ENCODE measurements at places on chromosomes 12 and 14.
A peak's percentile ranks its signal among the peaks of the same experiment; 100 is the strongest.

- peaks cover 8% of the 10 kb centered on the region for H3K4me1 ChIP-seq
- DNase-seq = no peak
- H3K4me3 ChIP-seq = no peak overlapping the region
- no peaks in the 10 kb centered on the region for H3K36me3 ChIP-seq
These were observed 85.3 kb downstream of the SAMD4A start for GRCh38 chr14:54652188-54652587.

- H3K36me3 ChIP-seq = no peaks in the 10 kb centered on the region
- H3K4me1 ChIP-seq = no peaks in the 10 kb centered on the region
- H3K27me3 ChIP-seq = peaks cover 5% of the 10 kb centered on the region
- no peak for DNase-seq
These were observed 60.2 kb upstream of the FERMT2 start for GRCh38 chr14:53011053-53011462.

DNA sequence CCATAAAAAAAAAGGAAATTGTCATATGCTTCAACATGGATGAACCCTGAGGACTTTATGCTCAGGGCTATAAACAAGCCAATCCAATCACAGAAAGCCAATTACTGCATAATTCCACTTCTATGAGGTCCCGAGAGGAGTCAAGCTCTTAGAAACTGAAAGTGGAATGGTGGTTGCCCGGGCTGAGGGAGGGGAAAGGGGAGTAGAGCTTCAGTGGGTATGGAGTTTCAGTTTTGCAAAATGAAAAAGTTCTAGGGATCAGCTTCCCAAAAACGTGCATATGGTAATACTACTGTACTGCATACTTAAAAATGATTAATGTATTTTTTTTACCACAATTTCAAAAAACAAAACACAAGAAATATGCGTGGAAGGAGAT, 52.0 kb downstream of the RNF34 start:
- no peak overlapping the region for H3K27ac ChIP-seq
- H3K4me3 ChIP-seq = no peak overlapping the region
- DNase-seq = no peak
- no peaks in the 10 kb centered on the region for H3K27me3 ChIP-seq
- H3K36me3 ChIP-seq = peaks cover 7% of the 10 kb centered on the region
- H3K4me1 ChIP-seq = peaks cover 11% of the 10 kb centered on the region

DNA sequence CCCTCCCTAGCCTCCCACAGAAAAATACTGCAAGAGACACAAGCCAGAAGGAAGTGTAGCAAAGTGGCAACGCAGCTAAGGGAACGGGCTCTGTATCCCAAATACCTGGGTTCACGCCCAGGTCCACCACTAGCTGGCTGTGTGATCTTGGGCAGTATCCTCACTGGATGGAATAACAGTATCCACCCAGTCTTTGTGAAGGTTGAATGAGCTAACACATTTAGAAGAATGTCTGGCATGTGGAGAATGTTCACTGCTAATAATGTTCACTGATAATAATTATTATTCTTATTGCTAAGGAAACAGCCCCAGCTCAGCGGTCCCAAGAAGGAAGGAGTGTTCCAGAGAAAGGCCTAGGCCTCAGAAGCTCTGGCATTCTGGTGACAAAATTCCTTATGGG, 70.9 kb downstream of the VWF start:
- no peak overlapping the region for H3K27ac ChIP-seq

- peaks cover 28% of the 10 kb centered on the region for H3K4me1 ChIP-seq
- H3K4me3 ChIP-seq = peak overlapping the region; percentile 3
- H3K27me3 ChIP-seq = no peaks in the 10 kb centered on the region
- H3K27ac ChIP-seq = peak overlapping the region; percentile 25
- no peaks in the 10 kb centered on the region for H3K36me3 ChIP-seq
- DNase-seq = no peak
These were observed 1.1 kb downstream of the IFNG start for GRCh38 chr12:68158432-68158831.
